ENCODE measurements at places on chromosomes 3 and 15.

DNA sequence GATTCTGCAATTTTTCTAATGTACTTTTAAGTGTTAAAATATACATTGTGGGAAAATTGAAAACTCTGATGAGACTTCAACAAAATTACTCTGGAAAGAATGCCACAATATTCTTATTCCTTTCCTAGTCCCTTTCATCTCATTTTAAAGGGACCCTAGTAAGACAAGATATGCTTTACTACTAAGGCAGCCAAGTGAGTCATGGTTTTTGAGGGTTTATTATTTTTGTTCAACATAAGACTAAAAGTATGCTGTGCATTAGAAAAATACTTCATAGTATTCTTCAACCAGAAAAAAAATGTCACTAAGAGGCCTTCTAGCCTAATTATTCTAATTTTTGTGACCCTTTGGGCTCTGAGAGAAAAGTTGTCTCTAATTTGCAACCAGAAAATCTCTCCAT lies 7.4 kb downstream of the IL12A start:
- H3K4me1 ChIP-seq: peaks cover 4% of the 10 kb centered on the region
- peaks cover 41% of the 10 kb centered on the region for H3K36me3 ChIP-seq
- H3K27me3 ChIP-seq: no peaks in the 10 kb centered on the region
- no peak for DNase-seq
- no peak overlapping the region for H3K27ac ChIP-seq

DNA sequence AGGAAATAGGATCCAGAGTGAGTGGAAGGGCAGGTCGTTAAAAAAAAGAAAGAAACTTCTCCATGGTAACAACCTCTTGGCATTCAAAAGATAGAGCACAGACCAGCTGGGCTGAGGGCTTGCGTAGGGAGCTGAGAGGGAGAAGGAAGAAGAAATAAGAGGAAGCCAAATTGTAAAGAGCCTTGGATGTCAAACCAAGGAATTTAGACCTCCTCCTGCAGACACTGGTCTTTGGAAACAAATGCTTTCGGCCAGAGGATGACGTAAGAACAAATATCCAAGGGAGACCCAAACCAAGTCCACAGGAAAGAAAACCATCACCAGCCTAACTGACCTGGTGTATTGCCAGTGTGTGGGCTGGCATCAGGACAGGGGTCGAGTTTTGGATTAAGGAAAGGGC lies 155.2 kb downstream of the UACA start:
- no peaks in the 10 kb centered on the region for H3K4me1 ChIP-seq
- no peak for DNase-seq
- H3K36me3 ChIP-seq: no peaks in the 10 kb centered on the region
- H3K27me3 ChIP-seq: peaks cover 3% of the 10 kb centered on the region
- H3K4me3 ChIP-seq: no peak overlapping the region

DNA sequence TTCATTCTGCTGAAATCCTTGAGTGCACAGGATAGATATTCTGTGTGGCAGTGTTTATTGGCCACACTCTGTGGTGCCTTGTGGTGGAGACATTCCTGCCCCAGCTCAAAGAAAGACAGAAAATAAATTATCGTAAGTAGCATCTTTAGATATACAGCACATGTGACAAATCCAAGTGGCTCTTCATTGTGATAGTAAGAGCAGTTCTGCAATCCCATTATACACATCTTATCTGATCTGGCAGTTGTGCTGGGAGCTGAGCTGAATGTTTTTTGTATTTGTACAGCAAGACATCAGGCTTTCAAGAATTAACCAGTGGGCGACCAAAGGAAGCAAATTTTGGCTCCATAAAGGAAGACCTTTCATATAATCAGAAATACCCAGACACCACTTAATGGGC lies 235.3 kb upstream of the MRPL3 start:
- DNase-seq: no peak
- no peaks in the 10 kb centered on the region for H3K27me3 ChIP-seq
- H3K27ac ChIP-seq: no peak overlapping the region
- H3K36me3 ChIP-seq: no peaks in the 10 kb centered on the region
- no peaks in the 10 kb centered on the region for H3K4me1 ChIP-seq
- H3K4me3 ChIP-seq: no peak overlapping the region

DNA sequence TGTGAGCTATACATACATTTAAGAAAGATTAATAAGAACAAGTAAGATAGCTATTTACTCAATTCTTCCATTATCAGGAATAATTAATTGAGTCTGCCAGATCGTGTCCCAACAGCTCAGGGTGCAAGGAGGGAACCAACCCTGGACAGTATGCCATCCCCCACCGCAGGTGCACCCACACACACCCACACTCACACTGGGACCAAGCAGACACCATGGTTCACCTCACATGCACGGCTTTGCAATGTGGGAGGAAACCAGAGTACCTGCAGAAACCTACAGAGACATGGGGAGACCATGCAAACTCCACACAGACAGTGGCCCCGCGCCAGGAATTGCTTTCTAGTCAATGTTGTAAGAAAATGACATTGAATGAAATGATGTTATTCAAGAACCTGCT lies 20.0 kb upstream of the TJP1 start:
- no peak overlapping the region for H3K27ac ChIP-seq
- H3K36me3 ChIP-seq: no peaks in the 10 kb centered on the region
- H3K4me3 ChIP-seq: no peak overlapping the region
- H3K4me1 ChIP-seq: no peaks in the 10 kb centered on the region
- no peak for DNase-seq
- peaks cover 67% of the 10 kb centered on the region for H3K27me3 ChIP-seq

- no peaks in the 10 kb centered on the region for H3K27me3 ChIP-seq
- no peak overlapping the region for H3K27ac ChIP-seq
- peaks cover 30% of the 10 kb centered on the region for H3K36me3 ChIP-seq
- H3K4me1 ChIP-seq: peaks cover 2% of the 10 kb centered on the region
- no peak overlapping the region for H3K4me3 ChIP-seq
Measured at GRCh38 chr3:48684480-48685143, 1.1 kb downstream of the NCKIPSD start.

- no peaks in the 10 kb centered on the region for H3K36me3 ChIP-seq
- no peak for DNase-seq
- no peak overlapping the region for H3K4me3 ChIP-seq
- H3K27me3 ChIP-seq: no peaks in the 10 kb centered on the region
- no peak overlapping the region for H3K27ac ChIP-seq
Measured at GRCh38 chr15:29435811-29436210, 166.2 kb upstream of the NSMCE3 start.

DNA sequence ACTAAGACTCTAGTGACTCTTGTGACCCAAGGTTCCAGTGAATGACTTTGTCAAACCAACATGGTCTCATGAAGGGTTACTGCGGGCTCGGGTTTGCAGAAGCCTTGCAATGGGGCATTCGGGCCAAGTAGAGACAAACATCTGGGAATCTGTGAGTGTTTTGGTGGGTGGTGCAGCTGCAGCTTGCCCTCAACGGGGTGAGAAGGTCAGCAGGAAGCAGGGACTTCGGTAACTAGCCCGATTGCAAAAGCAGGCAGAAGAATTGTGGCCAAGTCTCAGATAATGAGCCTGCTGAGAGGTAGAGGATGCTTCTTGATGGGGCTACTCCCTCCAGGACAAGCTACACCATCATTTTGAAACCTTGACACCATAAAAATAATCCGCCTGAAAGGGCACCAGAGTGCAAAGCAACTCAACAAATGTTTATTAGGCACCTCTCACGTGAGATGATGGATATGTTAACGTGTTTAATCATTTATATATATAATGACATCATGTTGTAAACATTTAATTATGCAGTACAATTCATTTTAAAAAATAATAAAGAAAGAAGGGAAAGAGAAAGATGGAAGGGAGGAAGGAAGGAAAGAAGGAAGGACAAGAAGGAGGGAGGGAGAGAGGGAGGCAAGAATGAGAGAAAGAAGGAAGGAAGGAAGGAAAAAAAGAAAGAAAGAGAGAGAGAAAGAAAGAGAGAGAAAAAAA lies 263.9 kb upstream of the IGF1R start:
- H3K36me3 ChIP-seq: no peaks in the 10 kb centered on the region
- no peaks in the 10 kb centered on the region for H3K4me1 ChIP-seq
- H3K27me3 ChIP-seq: peaks cover 3% of the 10 kb centered on the region
- H3K27ac ChIP-seq: no peak overlapping the region

DNA sequence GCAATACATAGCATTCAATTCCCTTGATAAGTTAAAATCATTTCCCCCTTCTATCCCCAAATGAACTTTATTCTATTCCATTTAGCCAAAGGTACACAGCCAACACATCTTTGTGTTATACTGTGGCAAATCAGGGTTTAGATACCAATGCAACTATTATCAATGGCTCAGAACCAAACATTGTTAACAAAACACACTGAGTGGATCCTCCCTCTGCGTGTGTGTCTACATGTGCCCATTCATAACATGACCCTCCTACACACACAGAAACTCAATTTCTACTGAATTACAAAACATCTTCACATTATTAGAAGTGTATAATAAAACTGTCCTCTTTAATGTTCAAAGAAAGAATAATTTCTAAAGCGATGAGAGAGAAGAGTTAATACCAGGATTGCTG lies 1.3 kb downstream of the TTBK2 start:
- H3K36me3 ChIP-seq: no peaks in the 10 kb centered on the region
- no peak for DNase-seq
- H3K4me1 ChIP-seq: peaks cover 15% of the 10 kb centered on the region
- H3K27me3 ChIP-seq: no peaks in the 10 kb centered on the region

- no peak for DNase-seq
- H3K27ac ChIP-seq: no peak overlapping the region
- H3K36me3 ChIP-seq: no peaks in the 10 kb centered on the region
Measured at GRCh38 chr3:35385271-35385670, 254.1 kb upstream of the ARPP21 start.

GRCh38 chr3:161372321-161373260 lies 1.3 kb upstream of the SPTSSB start:
- H3K27ac ChIP-seq: no peak overlapping the region
- H3K4me3 ChIP-seq: peak overlapping the region; percentile 63
- DNase-seq: no peak

GRCh38 chr15:75042730-75043508 lies 19.5 kb downstream of the PPCDC start:
- DNase-seq: peak; percentile 100
- H3K27me3 ChIP-seq: no peaks in the 10 kb centered on the region
- peaks cover 93% of the 10 kb centered on the region for H3K4me1 ChIP-seq
- peak overlapping the region; percentile 6 for H3K4me3 ChIP-seq
- peak overlapping the region; percentile 90 for H3K27ac ChIP-seq

GRCh38 chr15:88835646-88836045 lies 32.4 kb downstream of the ACAN start:
- H3K27ac ChIP-seq: no peak overlapping the region
- no peaks in the 10 kb centered on the region for H3K4me1 ChIP-seq
- peaks cover 4% of the 10 kb centered on the region for H3K27me3 ChIP-seq
- H3K36me3 ChIP-seq: no peaks in the 10 kb centered on the region
- no peak overlapping the region for H3K4me3 ChIP-seq

- H3K4me3 ChIP-seq: no peak overlapping the region
- no peaks in the 10 kb centered on the region for H3K36me3 ChIP-seq
- no peaks in the 10 kb centered on the region for H3K27me3 ChIP-seq
- no peak overlapping the region for H3K27ac ChIP-seq
- DNase-seq: no peak
Measured at GRCh38 chr15:35507932-35508638, 37.9 kb downstream of the DPH6 start.

DNA sequence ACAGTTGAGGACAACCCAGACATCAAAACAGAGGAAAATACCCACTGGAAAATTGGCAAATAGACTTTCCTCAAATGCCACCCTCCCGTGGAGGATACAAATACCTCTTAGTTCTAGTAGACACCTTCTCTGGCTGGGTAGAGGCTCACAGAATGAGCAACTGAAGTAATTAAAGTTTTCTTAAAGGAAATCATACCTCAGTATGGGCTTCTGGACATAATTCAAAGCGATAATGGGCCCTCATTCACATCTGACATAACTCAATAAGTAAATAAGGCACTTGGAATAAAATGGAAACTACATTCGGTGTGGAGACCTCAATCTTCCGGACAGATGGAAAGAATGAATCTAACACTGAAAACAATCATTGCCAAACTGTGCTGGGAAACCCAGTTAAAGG lies 115.2 kb upstream of the PLCL2 start:
- no peak for DNase-seq
- H3K27ac ChIP-seq: no peak overlapping the region
- H3K36me3 ChIP-seq: no peaks in the 10 kb centered on the region

DNA sequence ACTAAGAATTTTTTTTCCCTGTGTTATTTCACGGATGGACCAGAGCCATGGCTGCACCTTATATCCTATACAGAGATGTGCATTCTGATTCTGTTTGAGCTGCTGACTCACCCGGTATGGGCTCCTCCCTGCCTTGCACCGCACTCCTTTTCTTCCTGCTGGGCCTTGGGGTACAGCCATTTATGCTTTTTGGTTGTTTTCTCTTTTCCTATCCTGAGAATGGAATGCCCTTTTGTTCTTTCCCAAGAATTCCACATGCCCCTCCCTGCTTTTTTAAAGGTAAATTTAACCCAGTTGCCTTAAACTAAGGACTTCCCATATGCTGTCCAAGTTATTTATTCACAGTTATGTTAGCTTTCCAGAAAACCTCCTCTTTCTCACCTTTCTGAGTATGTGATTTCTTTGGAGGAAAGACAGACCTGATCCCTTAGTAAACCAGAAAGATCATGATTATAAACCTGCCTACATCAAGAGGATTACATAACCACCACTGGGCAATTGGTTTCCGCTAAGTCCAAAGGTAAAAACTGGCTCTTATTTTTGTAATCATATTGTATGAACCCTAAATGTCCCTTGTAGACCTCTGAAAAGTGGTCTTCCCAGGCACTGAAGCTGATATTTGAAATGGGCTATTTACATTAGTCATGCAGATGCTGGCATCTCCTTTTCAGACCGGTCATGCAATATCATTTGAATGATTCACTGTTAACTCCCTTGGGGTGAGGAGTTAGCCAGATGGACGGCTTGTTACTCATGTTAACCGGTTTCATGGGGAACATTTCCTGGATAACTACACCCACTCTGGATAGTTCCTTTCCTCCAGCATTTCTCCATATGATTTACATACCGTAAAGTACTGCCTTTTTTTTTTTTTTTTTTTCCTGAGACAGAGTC lies 45.5 kb downstream of the TMOD3 start:
- no peak overlapping the region for H3K27ac ChIP-seq
- H3K36me3 ChIP-seq: peaks cover 40% of the 10 kb centered on the region
- H3K4me3 ChIP-seq: no peak overlapping the region
- peaks cover 27% of the 10 kb centered on the region for H3K4me1 ChIP-seq
- no peaks in the 10 kb centered on the region for H3K27me3 ChIP-seq
- no peak for DNase-seq

DNA sequence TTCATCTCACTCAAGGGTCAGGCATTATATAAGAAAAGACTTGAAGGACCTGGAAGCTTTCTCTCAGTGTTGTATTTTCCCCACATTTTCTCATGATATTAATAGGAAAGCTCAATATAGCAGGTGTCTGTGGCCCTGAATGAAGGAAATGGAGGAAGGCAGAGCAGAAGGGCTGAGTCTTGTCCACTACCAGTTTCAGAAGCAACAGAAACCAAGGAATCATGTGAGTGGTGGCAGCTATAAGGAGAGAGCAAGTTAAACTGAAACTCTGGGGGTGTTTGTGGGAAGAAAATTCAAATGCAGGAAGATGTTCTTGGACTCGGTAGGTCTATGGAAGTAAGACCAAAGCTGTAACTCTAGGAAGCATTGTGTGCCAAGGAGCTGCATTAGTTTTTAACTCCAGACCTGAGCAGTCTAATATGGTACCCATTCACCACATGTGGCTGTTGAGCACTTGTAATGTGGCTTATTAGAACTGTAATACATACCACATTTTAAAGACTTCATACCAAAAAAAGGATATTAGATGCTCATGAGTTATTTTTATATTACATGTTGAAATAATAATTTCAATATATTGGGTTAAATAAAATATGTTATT lies 278.8 kb upstream of the GADL1 start:
- H3K36me3 ChIP-seq: no peaks in the 10 kb centered on the region
- DNase-seq: no peak
- H3K27ac ChIP-seq: no peak overlapping the region

Measured in common myeloid progenitor, CD34-positive (primary cell).